ENCODE measurements at places on chromosomes 11 and 22.
A peak's percentile ranks its signal among the peaks of the same experiment; 100 is the strongest.

DNA sequence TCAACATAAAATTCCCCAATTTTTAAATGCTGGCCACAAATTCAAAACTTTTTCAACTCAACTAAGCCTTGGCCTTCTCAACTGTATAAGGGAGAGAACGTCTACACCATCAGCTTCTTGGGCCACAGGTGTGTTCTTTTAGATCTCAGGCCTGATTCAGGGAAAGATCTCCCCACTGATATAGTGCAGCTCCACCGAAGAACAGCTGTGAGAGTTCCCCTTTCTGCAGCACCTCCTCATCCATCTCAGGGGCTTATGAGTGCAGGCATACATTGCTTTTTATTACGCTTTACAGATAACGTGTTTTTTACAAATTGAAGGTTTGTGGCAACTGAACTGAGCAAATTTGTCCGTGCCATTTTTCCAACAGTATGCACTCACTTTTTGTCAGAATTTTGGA lies 8.0 kb upstream of the CD82 start:
- no peak for DNase-seq

DNA sequence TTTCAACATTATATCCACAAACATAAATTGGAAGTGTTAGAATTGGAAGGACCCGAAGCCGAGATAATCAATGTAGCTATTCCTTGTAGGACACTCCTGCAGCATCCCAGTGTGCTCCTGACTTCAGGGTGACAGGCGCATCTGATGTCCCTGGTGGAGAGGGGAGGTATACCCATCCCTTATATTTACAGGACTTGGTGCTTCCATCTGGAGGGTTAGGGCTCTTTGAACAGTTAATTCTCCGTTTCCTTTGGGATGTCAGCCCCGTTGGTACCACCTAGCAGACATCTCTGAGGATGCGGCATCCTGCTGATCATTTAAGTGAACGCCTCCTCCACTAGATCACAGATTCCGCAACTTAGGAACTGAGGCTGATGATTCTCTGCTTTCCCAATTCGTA lies 451.3 kb downstream of the OPCML start:
- no peak for DNase-seq

DNA sequence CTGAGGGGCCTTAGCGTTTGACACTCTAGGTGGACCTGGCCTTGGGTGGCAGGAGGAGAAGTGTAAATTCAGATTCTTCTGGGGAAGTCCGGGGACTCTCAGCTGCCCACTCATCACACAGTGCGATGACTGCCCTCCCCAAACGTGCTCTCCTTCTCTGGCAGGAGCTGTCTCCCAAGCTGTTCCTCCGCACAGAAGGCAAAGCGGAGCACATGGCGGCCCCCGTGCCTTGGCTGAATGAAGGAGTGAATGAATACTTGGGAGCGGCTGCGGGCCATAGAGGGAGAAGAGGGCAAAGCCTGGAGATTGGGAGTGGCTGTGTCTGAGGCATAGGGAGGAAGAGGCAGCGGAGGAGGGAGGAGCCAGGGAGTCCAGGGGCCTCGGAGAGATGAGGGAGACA lies 6.9 kb upstream of the NAA40 start:
- DNase-seq: no peak

- DNase-seq: no peak
Measured at GRCh38 chr11:110982214-110982613, 263.3 kb upstream of the POU2AF2 start.

- no peak for DNase-seq
Measured at GRCh38 chr22:19709063-19709769, 5.1 kb upstream of the SEPTIN5 start.

GRCh38 chr11:71489311-71490043 lies 36.5 kb downstream of the NADSYN1 start:
- DNase-seq: peak; percentile 34

GRCh38 chr11:104028476-104029263 lies 7.8 kb upstream of the DDI1 start:
- DNase-seq: no peak

GRCh38 chr11:78192223-78192719 lies 3.6 kb downstream of the USP35 start:
- no peak for DNase-seq

GRCh38 chr22:25845985-25846745 lies 104.2 kb downstream of the MYO18B start:
- DNase-seq: peak; percentile 3

DNA sequence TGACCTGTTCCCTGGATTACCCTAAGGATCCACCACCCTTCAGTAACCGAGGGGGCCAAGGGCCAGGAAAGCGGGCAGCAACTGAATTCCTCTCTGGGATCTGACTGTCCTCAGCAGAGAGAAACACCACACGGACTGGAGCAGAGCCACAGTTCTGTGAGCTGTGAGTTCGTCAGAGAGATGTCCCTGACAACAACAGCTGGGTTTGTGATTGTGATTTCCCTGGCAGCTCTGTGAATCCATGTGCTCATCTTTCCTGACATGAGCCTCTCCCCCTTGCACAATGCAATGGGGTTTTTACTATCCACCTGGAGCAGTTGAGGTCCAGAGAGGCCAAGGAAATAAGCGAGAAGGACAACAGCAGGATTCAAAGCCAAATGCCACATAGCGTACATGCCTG lies 69.4 kb upstream of the AMPD3 start:
- no peak for DNase-seq

GRCh38 chr11:114124601-114125144 lies 65.2 kb downstream of the ZBTB16 start:
- DNase-seq: no peak

DNA sequence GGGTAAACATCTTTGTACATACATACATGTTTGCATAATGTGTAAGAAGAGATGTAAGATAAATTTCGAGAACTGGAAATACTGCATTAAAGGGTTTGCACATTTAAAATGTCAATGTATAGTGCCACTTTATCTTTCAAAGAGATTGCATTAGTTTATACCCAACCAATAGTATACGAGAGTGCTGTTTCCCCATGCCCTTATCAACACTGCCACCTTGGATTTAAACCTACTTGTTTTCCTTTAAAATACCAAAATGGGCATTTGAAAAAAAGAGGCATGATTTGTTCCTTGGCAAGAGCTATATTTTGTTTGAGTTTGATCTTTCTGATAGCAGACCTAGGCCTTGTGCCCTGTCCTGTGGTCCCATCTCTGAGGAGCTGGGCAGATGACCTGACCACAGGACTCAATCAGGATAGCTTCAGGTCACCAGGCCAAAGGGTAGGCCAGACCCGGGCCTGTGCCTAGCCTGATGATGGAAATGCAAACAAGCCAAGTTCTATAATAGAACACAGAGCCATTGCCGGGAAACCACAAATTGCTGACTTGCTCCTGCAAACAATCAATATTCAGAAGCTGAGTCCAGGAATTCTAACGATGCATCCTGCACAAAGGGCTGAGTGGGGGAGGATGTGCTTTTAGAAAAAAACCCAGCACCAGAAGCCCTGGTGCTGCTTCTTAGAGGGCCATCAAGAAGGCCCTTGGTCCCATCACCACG lies 16.9 kb upstream of the ALG8 start:
- no peak for DNase-seq

GRCh38 chr11:27410272-27410671 lies 47.3 kb upstream of the CCDC34 start:
- no peak for DNase-seq

DNA sequence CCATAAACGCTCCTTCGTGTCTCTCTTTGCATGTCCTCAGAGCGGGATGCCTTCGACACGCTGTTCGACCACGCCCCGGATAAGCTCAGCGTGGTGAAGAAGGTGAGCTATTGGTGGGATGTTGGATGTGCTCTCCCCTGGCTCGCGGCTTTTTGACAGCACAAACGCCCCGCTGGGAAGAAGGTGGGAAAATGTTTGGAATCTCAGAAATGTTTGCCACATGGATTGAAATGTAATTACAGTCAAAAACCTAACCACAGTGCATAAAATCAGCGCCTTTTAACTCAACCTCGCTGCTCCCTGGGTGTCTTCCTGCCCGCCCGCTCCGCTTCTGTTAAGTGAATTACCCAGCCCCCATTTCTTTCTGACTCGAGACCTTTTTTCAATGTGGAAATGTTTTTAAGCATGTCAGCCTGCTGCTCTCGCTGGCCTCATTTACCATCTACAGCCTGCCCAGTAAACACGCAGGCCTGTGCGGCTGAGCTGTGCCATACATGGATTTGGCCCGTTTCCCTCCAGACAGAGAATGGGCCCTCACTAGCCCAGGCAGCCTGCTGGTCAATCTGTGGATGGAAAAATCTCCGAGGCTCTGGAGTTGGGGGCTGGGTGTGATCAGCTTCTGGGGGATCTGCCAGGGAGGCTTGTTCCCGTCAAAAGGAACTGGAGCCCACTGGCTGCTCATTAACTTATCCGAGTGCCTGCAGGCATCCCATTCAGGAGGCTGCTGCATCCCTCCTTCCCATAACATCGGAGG lies 32.7 kb upstream of the PARVG start:
- DNase-seq: no peak

DNA sequence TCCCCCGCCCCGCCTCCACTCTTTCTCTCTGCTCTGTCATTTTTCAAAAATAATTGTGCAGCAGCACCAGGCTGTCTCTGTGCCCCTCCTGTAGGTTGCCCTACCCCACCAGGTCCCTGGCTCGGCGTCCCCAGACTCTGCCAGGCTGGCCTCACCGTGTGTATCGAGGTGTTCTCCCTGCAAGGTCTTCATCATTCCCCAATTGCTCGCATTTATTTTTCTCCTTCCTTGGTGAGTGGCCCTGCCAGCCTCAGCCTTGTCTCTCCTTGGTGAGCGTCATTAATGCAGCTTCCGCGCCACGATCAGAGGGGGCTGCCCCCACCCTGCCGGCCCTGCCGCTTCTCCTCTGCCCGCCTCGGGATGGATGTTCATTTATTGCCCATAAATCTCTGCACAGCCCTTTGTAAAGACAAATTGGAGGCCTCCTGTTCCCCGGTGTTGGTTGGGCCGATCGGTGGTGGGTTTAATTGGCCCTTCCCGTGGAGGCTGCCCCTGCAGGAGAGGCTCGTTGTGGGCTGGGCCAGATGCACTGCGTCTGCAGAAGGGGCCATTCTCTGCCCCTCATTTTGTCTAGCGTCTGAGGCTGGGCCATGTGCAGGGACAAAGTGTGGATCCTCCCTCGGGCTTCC lies 33.2 kb downstream of the RTN4R start:
- DNase-seq: no peak

GRCh38 chr11:83612891-83613766 lies 327.0 kb upstream of the CCDC90B start:
- DNase-seq: no peak

- DNase-seq: no peak
Measured at GRCh38 chr11:1918436-1919315, 827 bp upstream of the TNNT3 start.

- no peak for DNase-seq
Measured at GRCh38 chr11:241634-242033, 4.9 kb downstream of the PSMD13 start.

DNA sequence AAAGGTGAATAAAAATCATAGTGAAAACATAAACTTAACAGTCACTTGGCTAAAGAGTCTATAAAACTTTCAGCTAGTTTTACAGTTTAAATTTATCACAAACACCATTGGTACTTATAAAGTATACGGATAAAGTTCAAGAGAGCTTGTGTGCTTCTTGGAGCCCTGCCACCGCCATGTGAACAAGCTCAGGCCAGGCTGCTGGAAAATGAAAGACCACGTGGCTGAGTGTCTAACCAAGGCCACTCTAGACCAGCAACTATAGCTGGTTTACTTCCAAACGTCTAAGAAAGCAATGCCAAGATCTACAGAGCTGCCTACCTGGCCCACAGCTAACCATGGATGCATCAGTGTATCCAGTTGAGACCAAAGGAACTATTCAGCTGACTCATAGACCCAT lies 66.3 kb upstream of the API5 start:
- DNase-seq: no peak

DNA sequence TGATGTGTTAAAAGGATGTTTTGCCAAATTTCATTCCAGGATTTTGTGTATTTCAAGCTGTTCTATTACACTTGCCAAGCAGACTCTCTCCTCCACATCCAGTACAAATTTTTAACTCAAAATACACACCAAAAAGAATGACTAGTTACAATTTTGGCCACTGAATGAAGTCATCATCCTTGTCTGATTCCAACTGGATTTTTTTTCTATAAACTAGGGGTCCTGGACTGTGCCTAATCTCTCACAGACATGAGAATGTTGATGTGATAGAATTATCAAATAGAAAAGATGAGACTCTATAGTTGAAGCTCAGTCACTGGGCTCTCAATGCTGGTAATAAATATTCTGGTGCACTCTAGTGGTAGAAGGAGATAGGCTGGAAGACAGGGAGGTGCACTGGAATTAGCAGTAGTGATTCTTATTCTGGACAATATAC lies 85.8 kb downstream of the FANCF start:
- DNase-seq: no peak

DNA sequence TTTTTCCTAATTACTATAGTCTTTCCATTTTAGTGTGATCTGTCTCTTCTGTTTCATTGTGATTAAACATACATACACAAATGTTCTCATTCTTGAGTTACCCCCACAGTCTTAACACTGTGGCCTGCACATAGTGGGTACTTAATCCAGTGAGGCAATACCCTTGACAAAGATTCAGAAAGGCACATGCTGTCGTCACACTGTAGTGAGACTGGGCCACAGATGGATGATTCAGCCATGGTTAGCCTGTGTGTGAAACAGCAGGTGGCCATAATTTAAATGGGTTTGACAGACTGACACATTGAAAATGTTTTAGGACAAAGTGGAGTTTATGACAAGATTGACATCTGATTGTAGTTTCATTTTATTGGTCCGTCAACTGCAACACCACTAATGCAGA lies 313.1 kb downstream of the C11orf87 start:
- DNase-seq: no peak

DNA sequence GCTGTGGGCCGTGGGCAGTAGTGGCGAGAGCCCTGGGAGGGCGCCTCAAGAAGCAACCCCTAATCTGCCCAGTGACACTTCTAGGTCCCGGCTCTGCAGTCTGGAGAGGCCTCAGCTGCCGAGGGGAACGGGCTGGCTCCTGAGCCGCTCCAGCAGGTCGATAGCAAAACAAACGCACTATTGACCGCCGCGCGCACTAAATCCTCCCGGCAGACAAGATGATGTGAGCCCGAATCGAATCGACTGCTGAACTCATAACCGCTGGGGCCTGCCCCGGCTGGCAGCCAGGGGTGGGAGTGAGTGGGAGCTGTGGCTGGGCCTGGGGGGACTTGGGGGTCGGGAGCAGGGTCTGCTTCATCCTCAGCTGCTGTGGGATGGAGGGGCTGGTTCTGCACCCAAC lies 36.1 kb downstream of the FLRT1 start:
- no peak for DNase-seq

DNA sequence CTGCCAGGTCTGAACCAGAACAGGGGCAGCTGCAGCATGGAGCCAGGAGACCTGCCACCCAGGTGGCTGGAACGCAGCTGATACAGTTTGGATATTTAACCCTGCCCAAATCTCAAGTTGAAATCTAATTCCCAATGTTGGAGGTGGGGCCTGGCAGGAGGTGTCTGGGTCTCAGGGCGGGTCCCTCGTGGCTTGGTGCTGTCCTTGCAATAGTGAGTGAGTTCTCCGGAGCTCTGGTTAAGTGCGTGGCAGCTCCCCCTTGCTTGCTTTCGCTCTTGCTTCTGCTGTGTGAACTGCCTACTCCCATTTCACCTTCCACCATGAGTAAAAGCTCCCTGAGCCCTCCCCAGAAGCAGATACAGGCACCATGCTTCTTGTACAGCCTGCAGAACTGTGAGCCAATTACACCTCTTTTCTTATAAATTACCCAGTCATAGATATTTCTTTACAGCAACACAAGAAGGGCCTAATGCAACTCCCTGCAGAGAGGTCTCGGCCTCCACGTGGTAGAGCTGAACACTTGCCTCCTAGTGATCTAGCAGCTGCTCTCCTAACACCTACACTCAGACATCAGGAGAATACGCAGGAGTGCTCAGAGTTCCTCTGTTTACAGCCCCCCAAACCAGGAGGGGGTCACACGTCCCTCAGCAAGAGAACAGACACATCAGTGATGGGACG lies 203.7 kb downstream of the CTTN start:
- no peak for DNase-seq
